ENCODE measurements at places on chromosomes 16 and 17. TPM values are rescaled to one million over a fixed set of nuclear protein-coding genes. Genes with fewer than 3 reads are reported as not detected.

Gene KIF2B
- not detected for total RNA-seq

Gene SMTNL2
- total RNA-seq, result 328 TPM

Gene SRR
- total RNA-seq, result 9.1 TPM

Gene KCNJ12
- total RNA-seq, result 9.4 TPM

Gene AOC3
- total RNA-seq, result 5.8 TPM

Gene GLTPD2
- total RNA-seq, result not detected

Gene HOXB2
- total RNA-seq, result 7.2 TPM

Gene EPN3
- total RNA-seq, result 0.12 TPM

Gene TBC1D3C
- total RNA-seq, result not detected

Gene SPN
- 0.54 TPM for total RNA-seq

Gene ZNF624
- total RNA-seq, result 0.86 TPM

Gene ADAD2
- total RNA-seq, result not detected

Gene TOX3
- total RNA-seq, result not detected

Gene MYH8
- 8.3 TPM for total RNA-seq

Gene KRT31
- 0.87 TPM for total RNA-seq

Gene GCGR
- not detected for total RNA-seq

Gene RPH3AL
- 5.7 TPM for total RNA-seq

Gene CCL23
- not detected for total RNA-seq

Gene PLD6
- total RNA-seq, result 5.4 TPM

Gene KRTAP1-5
- not detected for total RNA-seq

Gene TMEM235
- total RNA-seq, result not detected

Gene FBXO39
- not detected for total RNA-seq

Gene METRNL
- total RNA-seq, result 24.0 TPM

Gene CX3CL1
- 13.5 TPM for total RNA-seq

Gene RDM1
- not detected for total RNA-seq

Gene MYH11
- 26.4 TPM for total RNA-seq

Gene RAB37
- 0.78 TPM for total RNA-seq

Gene SPAG5
- 1.5 TPM for total RNA-seq

Gene TMEM238L
- not detected for total RNA-seq

Gene OR4D1
- total RNA-seq, result not detected

Gene SSTR5
- not detected for total RNA-seq

Gene SLC25A10
- 2.4 TPM for total RNA-seq

Gene SLC5A11
- total RNA-seq, result 0.12 TPM

Gene GUCY2D
- total RNA-seq, result not detected

Gene USP32
- 38.6 TPM for total RNA-seq

Gene HCRT
- not detected for total RNA-seq

Gene KRTAP4-6
- not detected for total RNA-seq

Gene DLX4
- total RNA-seq, result not detected

Measured in psoas muscle (tissue), 8 donors.